ENCODE measurements at places on chromosomes 7 and 10.
A peak's percentile ranks its signal among the peaks of the same experiment; 100 is the strongest.

- DNase-seq: no peak
Measured at GRCh38 chr7:151840088-151840910, 36.6 kb downstream of the PRKAG2 start.

- no peak for DNase-seq
Measured at GRCh38 chr7:35874886-35875285, 74.0 kb downstream of the SEPTIN7 start.

DNA sequence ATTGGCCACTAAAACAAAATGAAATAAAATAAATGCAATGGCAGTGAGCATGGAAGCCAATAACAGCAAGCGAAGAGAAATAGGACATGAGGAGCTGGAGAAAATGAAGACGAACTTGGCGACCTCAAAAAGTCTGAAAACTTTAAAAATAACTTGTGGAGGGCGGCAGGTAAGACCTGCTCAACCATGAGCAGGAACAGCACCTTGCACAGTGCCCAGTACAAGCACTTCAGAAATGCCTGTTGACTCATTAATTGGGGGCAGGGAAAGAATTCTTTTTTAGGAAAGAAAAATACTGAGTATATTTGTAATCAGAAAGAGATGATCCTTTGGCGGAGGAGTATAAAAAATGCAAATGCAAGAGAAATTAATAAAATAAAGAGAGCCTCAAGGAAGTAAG, 78.0 kb downstream of the XPNPEP1 start:
- DNase-seq: no peak

GRCh38 chr10:34627741-34628140, 187.4 kb downstream of the PARD3 start:
- DNase-seq: no peak

DNA sequence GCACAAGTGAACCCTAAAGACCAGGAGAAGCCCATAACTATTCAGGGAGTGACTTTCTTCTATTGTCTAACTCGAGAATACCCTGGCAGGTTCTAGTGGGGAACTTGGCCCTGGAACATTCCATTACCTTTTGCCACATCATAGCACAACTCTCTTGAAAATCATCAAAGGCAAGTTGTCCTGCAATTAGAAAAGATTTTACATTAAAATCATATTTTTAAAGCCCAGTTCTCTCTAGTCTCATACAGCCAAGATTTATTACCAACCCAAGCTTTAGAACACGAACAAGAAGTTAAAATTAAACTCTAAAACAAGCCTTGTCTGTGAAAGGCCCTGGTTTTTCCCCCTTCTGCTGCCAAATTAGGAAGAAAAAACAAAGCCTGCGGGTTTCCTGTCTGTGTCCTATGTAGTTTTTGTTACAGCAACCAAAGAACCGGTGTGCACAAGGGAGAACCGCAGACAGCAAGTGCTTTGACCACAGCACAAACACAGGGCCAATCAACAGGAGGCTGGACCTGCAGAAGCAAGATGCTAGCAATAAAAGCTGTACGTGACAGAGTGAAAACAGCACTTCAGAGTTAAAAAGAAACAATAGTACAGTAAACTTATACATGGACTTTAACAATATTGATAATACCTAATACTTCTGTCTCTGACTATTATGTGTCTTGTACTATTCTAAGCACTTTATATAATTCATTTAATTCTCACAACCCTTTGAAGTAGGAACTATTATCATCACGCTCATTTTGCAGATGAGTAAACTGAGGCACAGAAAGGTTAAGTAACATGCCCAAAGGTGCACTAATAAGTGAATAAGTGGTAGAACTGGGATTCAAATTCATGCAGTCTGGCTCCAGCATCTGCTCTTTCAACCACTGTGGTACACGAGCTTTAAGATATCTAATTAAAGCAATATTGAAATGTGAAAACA, 65.8 kb downstream of the STK17A start:
- no peak for DNase-seq

- DNase-seq: no peak
Measured at GRCh38 chr7:74216361-74216761, 6.6 kb downstream of the LAT2 start.

- DNase-seq: peak; percentile 57
Measured at GRCh38 chr7:140810830-140811556, 113.7 kb downstream of the BRAF start.

GRCh38 chr7:127619681-127620405, 1.9 kb upstream of the PAX4 start:
- no peak for DNase-seq

- DNase-seq: no peak
Measured at GRCh38 chr10:15815242-15815885, 44.9 kb downstream of the MINDY3 start.

DNA sequence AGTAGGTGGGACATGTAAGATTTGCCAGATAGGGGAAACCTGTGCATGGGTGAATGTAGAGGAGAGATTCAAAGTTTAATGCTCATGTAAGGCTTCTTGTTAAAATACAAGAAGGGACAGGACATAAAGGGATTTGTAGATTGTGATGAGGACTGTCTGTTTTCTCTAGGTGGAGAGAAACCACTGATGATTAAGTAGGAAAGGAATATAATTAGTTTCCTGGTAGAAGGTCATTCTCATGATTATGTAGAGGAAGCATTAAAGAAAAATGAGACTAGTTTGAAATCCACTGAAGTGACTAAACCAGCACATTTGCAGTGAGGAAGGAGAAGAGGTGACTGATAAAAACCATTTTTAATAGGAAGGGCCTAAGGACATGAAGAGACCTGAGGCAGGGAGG, 19.6 kb upstream of the MACC1 start:
- DNase-seq: no peak

DNA sequence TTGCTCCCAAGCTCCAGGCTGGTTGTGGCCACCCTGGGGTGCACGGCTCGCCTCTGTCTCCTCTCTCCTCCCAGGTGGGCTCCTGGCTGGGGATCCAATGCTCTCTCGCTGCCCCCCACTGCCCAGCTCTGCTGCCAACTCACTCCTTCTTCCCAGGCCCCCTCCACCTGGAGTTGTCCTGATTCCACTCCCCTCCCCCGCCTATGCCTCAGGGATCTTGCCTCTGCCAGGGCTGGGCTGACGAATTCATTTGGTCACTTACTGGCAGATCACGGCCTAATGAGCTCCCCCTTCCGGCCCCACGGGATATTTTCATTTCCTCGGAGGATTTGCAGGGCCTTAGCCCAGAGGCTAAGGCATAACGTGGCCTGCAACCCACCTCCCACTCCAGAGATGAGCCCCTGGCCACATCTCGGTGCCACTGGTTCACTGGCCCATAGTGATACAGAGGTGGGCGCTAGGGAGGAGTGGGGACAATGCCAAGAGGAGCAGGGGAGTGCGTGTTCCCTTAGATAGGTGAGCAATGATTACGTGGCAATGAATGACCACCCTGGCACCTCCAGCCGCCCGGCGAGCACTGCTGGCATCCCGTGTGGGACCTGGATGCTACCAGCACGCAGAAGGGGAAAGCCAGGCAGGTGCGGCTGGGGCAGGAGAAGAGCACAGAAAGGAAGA, 344.6 kb upstream of the SHH start:
- DNase-seq: peak; percentile 69

GRCh38 chr7:14761510-14762296, 140.8 kb downstream of the DGKB start:
- no peak for DNase-seq

- DNase-seq: no peak
Measured at GRCh38 chr7:145009876-145010275, 174.0 kb upstream of the TPK1 start.

GRCh38 chr7:148884299-148885022, 370 bp upstream of the EZH2 start:
- peak; percentile 96 for DNase-seq

- no peak for DNase-seq
Measured at GRCh38 chr10:4596951-4597350, 229.1 kb upstream of the AKR1E2 start.

GRCh38 chr7:32532086-32532485, 36.8 kb downstream of the AVL9 start:
- no peak for DNase-seq

DNA sequence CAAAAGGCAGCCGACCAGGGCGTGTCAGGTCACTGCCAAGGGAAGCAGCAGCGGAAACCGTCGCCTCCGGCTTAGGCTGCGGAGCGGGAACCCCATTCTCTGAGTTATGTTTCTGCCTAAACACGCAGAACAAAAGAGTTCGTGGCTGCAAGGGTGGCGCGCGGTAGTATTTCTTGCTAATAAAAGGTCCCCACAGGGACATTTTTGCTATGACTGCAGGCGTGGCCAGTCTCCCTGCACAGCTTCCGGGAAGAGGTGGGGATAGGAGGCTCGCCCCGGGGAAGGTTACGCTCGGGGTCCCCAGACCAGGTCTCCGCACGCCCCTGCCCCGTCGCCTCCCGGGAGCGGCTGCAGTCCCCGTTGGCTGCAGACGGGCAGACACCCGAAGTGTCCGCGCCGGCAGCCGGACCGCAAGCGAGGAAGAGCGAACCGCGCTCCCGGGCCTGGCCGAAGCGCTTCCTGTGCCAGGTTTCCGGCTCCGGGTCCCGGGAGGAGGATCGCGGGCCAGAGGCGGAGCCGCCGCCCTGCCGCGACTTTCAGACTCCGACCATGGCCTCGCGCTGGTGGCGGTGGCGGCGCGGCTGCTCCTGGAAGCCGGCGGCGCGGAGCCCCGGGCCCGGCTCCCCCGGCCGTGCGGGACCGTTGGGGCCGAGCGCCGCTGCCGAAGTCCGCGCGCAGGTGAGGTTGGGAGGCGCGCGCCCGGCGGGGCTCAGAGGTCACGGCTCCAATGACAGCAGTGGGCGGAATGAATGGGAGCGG, at the start of gene PDSS1:
Gene PDSS1, plus strand, starts transcription at position 539 of the 759 bp plus-strand sequence. Its CDS starts 11 bp downstream, at position 550.
- DNase-seq: peak; percentile 82

GRCh38 chr10:84172467-84173356, 889 bp upstream of the GPR15LG start:
- DNase-seq: no peak

DNA sequence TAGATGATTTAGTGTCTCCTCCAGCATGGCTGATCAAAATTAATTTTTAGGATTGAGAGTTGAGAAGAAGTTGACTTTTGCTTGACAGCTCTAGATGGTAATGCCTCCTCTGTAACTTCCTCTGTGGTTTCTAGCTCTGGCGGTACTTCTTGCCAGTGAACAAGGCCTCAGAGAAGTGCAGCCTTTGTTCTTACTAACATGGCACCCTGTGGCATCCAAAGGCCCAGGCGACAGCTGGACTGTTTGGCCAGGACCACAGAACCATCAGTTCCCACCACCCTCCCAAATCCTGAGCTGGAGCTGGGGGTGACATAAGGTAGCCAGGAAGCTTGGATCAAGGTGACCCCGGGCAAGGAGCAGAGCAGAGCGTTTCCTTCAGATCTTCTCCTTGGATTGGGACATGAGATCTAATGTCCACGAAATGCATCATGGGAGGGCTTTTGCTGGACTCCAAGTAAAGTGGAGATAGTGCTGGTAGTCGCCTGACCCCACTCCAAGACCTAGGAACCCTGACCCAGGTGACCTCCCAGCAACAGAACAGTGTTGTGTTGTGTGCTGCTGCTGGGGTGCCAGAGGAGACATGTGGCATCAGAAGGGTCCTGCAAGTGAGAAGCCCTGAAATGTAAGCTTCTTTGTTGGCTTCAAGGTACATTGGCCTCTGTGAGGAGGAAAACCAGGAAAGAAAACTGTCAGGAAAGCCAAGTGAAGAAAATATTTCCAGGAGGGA, 41.8 kb downstream of the APBB1IP start:
- DNase-seq: no peak

Data from left lobe of liver (tissue), 2 donors.